Kidney capillary endothelial cell (primary cell): ENCODE measurements at places on chromosomes 13 and 19.
A peak's percentile ranks its signal among the peaks of the same experiment; 100 is the strongest.

DNA sequence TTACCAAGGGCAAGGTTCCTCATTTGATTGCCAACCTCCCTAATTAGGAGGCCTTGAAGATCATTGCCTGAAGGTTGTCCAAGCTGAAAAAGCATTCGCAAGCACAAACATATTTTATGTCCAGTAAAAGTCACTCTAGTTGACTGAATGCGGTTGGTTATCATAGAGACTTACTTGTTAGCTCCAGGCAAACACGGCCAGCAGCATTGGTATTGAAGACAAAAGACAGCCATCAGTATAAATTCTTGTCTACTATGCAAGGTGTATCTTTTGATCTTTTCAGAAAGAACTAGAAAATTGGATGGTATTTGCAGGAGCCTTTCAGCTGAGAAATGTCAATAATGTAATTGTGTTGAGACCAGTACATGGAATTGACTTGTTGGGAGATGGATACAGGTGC, 129.9 kb downstream of the GPC6 start:
- no peak for DNase-seq

- DNase-seq = no peak
Measured at GRCh38 chr13:49560270-49561061, 24.9 kb downstream of the RCBTB1 start.

DNA sequence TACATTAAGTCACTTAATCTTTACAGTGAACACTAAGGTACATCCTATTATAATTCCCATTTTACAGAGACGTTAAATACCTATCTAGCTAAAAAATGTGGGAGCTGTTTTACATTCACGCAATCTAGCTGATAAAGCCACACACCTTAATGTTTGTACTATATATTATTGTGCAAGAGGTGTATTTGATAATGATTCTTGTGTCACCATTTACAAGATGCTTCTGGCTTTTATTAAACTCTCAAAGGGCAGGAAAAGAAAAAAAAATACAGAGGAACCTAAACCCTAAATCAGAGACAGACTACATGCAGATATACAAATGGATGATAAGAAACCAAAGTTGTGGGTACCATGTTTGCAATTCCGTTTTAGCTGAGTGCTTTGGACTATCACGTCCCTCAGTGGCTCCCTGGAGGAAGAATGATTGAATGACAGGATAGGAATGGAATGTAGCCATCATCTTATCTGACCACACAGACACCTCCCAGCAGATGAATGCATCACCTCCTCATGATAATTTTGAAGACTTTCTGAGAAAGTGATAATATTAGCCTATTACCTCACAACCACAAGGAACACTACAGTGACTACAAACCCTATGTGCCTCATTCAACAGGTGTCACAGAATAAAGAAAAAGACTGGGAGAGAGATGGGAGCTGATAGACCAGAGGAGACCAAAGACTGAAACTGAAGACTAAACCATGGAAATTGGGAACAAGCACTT, 230.5 kb upstream of the SERP2 start:
- DNase-seq = peak; percentile 50

GRCh38 chr19:52651956-52652355, 13.8 kb upstream of the ZNF83 start:
- DNase-seq = no peak

DNA sequence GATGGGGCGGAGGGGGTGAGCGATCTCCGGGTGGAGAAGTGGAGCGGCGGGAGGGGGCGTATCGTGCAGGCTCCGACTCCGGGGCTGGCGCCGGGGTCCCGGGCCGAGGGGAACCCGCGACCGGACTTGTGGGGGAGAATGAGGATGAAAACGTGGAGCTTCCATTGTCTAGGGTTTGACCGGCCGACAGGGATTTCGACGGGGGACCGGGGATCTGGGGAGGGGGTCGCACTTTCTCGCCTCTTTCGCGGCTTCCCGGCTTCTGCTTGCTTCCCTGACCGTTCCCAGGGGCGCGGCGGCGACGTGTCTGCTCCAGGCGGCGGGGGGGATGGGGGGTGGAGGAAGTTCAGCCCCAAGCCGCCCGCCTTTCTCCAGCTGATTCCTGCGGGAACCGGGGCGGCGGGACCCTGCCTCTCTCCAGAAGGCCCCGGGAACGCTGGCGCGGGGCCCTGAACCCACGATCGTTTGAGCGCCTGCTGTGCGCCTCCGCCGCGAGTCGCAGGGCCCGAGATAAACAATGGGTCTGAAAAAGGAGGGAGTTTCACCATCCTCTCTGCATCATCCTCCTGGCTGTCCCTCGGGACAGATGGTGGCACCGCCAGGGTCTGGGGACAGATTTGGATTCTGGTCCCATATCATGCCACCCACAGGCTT, 790 bp downstream of the TPM4 start:
- peak; percentile 36 for DNase-seq

DNA sequence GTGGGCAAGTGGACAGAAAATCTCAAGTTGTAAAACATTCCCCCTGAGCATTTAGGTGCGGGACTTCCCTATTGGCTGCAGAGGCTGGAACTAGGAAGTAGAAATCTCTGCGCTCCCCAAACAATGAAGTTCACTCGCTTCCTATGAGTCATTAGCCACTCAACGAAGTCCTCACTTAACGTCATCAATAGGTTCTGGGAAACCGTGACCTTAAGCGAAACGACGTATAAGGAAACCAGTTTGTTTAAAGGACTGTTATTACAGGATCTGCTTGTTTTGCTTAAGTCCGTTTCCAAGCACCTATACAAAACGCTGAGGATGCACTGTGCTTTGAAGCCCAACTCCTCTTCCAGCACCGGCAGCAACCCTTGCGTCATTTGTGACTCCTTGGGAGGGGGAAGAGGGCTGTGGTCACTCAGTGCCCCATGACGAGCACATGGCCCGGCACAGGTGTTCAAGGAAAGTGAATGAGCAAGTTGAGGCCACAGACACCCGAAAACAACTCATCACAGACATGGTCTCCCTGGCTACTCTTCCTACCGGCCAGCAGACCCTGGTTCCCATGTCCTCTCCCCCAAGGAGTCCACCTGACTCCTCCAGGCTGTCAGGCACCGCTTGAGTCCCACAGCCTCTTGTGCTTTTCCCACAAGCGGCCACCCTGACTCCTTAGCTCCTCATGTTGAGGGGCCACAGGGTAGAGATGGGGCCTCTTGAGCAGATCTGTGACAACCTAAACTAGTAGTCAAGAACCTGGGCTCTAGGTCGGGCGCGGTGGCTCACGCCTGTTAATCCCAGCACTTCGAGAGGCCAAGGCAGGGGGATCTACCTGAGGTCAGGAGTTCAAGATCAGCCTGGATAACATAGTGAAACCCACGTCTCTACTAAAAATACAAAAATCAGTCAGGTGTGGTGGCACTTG, 4.8 kb downstream of the RPS16 start:
- peak; percentile 95 for DNase-seq

DNA sequence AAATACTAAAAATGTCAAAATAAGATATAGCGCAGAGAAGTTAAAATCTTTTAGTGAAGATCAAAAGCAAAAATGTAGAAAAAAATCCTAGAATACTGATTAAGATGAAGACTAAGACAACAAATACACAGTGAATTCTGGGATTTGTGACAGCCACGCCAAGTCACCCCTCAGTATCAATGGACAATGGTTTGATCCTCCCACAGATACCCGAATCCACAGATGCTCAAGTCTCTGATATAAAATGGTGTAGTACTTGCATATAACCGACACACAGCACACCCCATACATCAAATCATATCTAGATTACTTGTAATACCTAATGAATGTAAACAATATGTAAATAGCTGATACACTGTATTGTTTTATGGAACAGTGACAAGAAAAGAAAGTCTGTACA, 5.9 kb downstream of the MIPEP start:
- DNase-seq = no peak

- no peak for DNase-seq
Measured at GRCh38 chr19:17454576-17455071, 6.1 kb downstream of the NXNL1 start.

DNA sequence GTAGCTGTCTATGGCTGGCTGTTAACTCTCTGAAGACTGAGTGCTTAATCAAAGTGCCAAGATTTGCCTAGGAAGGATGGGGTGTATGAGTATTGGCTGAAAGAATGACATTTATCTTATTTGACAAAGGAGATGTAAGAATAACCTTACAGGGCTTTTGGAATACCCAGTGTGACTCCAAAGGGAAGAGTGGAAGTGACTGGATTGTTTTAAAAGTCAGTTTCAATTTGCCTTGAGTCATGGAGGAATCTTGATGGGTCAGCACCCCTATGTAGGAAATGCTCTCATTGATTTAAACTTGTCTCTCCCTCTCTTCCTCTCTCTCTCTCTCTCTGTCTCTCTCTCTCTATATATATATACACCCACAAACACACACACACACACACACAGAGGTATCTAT, 118.4 kb upstream of the CLDN10 start:
- no peak for DNase-seq

DNA sequence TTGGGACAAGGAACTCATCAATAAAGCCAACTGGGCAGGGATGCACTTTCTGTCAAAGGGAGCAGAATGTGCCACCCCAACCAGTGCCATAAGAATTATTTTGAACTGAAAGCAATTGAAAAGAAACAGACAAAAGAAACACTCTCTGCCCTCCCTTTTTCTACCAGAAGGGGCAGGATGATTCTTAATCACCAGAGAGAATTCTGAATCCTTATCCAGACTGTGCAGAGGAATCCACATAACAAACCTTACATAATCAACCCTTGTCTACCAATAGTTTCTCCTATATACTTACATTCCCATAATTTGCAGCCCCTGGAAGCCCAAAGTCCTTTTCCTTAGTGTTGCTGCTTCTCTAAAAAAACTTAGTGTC, 520.7 kb upstream of the NBEA start:
- no peak for DNase-seq

DNA sequence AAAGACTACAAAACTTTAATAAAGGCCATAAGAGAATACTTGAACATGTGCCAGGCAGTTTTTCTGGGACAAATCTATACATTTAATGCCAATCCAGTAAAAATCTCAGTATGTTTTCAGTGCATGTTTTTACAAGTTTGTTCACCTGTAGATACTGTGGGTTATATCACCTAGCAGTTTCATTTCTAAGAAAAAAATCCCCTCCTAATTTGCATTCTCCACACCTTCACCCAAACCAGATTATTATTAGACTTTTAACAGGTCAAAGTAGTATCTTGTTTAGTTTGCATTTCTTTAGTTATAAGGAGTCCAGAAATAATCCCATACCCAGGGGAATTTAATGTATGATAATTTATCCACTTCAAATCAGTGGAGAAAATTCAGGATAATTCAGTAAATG, 17.0 kb upstream of the LPAR6 start:
- no peak for DNase-seq

DNA sequence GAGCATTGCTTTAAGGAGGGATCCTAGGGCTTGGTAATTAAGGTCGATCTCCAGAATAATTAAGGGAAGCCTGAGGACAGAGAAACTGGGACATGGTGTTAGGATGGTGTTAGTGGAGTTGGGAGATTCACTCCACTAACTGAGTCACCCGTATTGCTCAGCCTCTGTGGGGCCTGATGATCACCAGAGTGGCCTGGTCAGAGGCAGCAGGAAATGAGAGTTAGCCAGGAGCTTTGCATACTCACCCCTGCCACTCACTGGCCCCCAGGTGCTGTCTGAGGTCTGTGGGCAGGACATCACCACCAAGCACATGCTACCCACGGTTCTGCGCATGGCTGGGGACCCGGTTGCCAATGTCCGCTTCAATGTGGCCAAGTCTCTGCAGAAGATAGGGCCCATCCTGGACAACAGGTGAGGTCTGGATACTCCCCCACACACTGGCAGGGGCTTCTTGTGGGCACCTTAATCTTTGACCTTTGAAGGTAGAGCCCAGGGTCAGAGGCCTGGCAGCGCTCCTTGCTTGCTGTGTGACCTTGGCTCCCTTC, 32.1 kb downstream of the PPP2R1A start:
- no peak for DNase-seq

DNA sequence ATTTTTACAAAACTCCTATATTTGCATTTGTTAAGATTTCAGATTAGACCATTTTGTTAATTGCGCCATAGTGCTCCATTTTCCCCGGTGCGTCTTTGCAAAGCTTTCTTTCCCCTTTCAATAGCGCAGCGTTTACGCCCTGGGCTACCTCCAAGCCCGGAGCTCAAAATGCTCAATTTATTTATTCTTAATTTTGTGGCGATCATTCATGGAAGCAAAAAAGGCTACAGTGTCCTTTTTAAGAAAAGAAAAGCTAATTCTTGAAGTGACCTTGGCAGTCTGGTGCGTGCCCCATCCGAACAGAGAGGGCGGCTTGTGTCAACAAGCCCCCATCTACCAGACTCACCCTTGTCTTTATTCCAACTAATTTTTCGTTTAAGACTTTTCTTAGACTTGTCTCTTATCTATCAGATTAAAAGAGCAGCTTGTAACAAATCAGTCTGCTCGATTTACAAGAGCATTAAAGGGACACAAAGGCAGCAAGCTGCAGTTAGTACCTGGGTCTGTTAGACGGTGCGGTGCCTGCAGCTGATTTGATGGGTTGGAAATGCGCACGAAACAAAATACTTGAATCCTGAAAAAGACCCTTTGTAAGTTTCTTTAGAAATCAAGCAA, 30.1 kb downstream of the GSX1 start:
- no peak for DNase-seq
